NCI-H2029 (cell line): ENCODE measurements at places on chromosomes 13 and 19.

GRCh38 chr19:1646659-1647453 is 5.6 kb downstream of the TCF3 start:
- no peak for DNase-seq

GRCh38 chr19:4548238-4548584 is 8.4 kb upstream of the LRG1 start:
- DNase-seq, result no peak

DNA sequence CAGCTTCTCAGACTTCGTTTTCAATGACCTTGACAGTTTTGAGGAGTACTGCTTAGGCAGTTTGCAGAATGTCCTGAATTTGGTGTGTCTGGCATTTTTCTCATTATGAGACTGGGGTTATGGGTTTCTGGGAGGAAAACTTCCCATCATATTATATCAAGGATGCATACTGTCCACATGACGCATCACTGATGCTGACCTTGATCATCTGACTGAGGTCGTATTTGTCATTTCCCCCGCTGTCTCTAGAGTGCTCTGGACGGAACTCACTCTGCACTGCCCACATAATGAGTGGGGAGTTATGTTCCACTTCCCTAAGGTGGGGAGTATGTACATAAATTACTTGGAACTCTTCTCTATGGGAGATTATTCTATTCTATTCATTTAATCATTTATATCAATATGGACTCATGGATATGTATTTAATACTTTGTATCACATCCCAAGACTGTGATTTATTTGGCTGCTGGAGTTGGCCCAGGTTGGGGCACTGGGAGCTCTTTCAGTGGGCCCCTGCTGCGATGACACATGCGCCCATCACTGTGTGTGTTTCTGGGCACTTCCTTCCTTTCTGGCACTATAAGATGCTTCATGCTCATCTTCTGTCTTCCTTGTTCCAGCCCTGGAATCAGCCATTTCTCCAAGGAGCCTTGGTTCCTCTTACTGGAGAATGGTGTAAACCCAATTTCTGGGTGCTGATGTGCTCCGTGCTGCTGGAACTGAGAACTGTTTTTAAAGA is 138.6 kb downstream of the MIPEP start:
- no peak for DNase-seq

DNA sequence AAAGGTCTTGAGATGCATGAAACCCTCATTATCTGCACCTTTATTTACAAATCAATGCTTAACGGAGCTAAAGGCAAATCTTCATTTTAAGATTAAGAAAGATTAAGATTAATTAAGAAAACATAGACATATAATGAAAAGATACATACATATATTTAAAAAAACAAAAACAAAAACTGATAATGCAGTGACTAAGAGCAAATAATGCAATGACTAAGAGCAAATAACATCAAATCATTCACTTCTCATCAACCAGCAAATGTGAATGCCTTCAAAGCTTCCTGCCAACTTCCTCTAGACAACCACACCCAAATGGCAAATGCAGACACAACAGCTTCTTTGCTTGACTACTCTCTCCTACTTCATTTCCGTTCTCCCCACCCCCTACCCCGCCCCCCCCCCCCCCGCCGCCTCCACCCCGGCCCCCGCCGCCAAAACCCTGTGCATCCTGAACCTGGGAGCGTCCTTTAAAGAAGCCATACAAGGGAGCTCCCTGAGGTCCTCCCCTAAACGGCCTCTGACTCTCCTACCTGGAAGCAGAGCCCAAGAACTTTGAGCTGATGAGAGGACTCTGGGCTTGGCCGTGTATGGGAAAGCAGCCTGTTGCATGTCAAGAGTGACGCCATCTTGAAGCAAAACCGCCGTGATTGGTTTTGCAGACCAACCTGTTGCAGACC is 24.5 kb downstream of the TEX101 start:
- no peak for DNase-seq
